Activated CD8-positive, alpha-beta memory T cell treated with anti-CD3 and anti-CD28 coated beads, Interleukin-2, amount 50 U/mL, for 48 hours (primary cell): ENCODE measurements at places on chromosomes 16 and 17.

GRCh38 chr17:41976142-41976768 lies 9.7 kb downstream of the CNP start:
- no peak for DNase-seq

GRCh38 chr17:75151930-75152329 lies 2.4 kb downstream of the JPT1 start:
- DNase-seq, result no peak

- DNase-seq, result no peak
These were observed 299.3 kb upstream of the SALL1 start for GRCh38 chr16:51450376-51450775.

DNA sequence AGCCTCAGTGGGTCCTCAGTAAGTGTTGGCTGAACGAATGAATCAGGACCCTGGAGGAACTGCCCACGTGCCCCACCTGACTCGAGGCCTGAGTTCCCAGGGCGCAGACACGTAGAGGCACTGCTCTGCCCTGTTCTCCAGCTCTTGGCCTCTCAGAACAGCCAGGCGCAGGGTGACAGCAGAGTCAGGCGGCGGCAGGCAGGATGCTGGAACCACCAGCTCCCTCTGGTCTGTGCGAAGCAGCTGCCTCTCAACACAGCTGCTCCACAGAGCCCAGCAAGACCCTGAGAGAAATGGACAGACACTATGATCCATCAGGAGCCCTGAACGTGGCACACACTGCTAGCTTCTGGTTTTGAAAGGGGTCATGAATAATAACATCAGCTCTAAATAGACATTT lies 53.1 kb upstream of the BCO1 start:
- DNase-seq, result no peak

DNA sequence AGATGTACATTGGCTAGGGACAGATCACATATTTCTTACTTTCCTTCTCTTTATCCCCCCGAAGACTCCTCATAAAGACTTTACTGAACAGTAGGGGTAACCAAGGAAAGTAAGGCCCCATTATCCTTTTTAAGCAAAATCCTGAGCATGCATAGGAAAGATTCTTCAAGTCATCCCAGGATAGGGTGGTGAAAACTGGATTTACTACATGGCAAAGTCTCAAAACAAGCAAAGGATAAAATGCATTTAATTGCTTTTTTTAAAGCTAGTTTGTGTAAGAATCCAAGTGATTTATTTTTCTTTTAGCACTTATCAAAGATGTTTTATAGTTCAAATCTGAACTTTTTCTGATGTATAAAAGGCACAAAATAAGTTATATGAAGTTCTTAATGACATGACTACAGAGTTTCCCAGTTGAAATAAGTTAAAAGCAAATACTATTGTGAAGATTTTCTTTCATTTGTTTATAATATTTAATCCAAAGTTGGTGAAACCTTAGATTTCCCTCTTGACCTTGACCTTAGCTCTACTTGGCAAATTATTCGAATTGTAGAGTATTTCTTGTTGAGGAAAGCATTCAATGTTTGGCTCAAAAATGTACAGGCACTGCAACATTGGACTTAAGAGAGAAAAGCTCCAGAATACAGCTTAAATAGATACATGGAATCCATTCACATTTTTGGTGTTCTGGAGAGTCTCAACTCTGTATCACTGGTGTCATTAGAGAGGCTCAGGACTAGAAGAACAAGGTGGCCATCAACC lies 104.3 kb downstream of the ABCA8 start:
- DNase-seq, result no peak

DNA sequence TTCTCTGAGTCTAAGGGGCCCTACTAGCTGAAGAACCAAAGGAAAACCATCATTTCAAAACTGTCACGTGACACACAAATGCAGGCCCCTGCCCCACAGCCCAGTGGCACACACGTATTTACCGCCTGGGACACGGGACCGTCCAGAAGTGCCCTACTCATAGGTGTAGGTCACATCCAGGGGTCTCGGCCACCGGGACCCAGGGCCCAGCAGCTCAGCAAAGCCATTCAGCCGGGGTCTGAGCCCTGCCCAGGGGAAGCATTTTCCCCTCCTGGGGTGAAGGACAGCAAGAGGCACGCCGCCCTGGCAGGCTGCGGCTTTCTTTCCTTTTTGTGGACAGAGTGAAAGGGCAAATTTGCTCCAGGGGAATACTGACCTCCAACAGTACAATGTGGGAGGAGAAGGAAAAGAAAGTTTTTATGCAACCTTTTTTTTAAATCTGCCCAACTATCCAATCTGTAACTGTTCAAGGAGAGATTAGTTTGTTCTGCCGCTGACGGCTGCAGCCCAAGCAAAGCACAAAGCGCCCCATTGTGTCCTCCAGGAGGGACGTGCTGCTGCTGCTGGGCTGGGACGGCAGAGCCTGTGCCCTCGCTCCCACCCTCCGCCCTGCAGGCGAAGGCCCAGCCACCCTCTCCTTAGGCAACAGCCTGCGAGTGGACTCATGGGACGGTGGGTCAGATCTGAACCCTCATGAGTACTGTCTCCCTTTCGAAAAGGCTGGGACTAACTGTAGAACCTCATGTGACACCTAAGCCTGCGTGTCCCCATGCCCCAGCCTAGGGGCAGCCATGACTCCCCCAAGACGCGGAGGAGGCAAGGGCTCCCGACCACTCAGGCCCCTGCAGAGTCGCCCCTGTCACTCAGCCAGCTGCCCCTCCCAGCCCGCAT lies 21.3 kb downstream of the SLC7A5 start:
- no peak for DNase-seq

DNA sequence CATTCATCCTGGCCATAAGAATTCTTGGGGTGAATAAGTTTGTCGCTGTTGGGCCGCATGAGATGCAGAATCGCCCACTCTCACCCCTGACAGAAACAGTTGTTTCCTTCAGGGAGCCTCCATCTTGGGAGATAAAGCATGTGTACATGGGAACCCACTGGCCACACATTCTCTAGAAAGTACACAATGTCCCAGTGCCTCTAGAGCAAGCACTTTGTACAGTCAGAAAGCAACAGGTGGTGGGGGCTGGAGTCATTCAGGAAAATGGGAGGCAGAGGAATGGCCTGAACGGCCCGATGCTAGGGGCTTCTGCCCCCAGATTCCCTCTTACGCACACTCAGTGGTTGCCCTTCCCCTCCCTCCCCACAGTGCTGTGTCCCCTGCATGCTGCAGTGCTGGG lies 16.1 kb downstream of the ACE start:
- DNase-seq, result no peak

DNA sequence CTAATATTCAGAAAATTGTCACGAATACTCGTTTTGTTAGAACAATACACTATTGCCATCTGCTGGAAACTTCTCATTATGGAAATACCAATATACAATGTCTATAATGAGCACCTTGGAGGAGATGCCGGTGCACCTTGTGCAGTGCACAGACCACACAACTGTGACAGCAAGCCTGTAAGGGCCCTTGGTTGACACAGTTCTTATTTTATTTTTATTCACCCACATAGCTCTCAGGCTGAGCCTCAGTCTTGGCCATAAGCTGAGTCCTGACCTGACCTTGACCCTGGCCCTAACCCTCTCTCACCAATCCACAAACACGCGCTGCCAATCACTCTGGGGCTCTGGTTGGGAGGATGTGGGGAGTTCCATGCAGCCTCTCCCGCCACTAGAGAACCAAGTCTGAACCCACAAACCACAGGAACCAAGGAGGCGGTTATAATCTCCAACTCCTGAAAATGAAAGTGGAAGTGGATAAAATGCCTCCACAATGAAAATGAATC lies 7.6 kb downstream of the AIPL1 start:
- DNase-seq, result peak; percentile 70

DNA sequence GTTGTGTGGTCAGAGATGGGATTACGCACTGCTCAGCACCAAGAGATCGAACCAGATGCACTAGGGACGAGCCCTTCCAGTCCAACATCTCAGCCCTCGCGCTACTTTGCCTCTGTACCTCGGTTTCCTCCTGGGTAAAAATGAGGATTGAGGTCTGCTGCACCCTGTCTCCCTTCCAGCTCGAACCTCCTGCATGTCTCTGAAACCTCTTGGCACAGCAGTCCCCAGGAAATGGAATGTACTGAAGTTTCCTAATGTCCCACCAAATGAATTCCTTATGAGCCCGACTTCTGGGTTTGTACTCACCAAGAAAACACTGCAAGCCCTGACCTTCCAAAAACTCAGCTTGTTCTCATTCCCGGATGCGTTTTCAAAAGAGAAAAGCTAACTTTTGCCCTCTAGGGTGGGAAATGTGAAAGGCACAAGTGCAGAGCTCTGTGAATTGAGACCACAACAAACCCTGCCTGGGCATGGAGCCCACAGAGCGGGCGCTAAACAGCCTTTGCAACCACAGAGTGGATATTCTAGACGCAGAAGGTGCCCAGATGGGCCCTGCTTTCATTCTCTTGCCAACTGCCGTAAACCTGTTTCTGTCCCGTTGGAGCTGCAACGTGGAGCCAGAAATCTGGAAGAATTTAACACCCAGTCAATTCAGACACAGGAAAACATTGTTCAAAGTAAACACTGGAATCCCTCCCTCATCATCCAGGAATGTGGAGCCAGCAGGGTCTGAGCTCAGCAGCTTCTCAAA lies 10.3 kb downstream of the CDRT4 start:
- no peak for DNase-seq

GRCh38 chr17:72338847-72339790 lies 218.3 kb downstream of the SOX9 start:
- DNase-seq, result no peak

GRCh38 chr16:66894948-66895688 lies 14.8 kb downstream of the PDP2 start:
- peak; percentile 73 for DNase-seq

GRCh38 chr17:50055055-50055425 lies 870 bp upstream of the ITGA3 start:
- DNase-seq, result no peak

- DNase-seq, result peak; percentile 53
These were observed 667 bp downstream of the OGFOD1 start for GRCh38 chr16:56451753-56452689.

GRCh38 chr17:17824119-17824782 lies 12.5 kb downstream of the SREBF1 start:
- no peak for DNase-seq

GRCh38 chr17:57132663-57133062 lies 47.6 kb downstream of the AKAP1 start:
- no peak for DNase-seq

DNA sequence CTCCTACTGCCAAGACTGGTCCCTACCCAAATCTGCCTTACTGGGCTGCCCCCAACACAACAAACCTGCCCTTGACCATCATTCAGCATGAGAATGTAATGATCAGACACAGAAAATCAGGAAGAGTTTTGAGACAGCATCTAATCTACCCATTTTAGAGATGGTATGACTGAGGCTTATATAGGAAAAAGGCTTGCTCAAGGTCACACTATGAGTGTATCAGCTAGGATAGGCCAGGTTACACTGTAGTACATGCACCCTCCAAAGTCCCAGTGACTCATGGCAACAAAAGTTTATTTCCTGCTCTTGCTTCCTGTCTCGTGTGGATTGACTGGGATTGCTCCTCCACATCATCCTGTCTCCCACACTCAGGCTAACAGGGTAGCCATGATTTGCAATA lies 27.9 kb downstream of the NLRC5 start:
- DNase-seq, result no peak

DNA sequence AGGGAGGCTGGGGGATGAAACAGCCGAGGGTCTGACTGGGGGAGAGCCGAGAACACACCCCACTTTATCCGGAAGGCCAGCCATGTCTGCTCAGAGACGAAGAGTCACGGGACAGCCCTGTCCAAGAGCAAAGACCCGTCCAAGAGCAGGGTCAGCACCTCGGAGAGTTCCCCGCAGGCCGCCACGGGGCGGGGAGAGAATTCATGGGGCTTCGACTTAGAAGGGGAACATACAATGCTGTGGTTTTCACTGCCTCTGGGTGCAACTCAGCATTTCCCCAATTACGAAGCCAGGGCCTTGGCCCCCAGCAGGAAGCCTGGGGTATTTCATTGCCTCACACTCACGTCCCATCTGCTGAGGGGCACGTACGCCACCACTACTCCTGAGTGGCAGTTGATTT lies 59.3 kb downstream of the JPH3 start:
- peak; percentile 69 for DNase-seq

DNA sequence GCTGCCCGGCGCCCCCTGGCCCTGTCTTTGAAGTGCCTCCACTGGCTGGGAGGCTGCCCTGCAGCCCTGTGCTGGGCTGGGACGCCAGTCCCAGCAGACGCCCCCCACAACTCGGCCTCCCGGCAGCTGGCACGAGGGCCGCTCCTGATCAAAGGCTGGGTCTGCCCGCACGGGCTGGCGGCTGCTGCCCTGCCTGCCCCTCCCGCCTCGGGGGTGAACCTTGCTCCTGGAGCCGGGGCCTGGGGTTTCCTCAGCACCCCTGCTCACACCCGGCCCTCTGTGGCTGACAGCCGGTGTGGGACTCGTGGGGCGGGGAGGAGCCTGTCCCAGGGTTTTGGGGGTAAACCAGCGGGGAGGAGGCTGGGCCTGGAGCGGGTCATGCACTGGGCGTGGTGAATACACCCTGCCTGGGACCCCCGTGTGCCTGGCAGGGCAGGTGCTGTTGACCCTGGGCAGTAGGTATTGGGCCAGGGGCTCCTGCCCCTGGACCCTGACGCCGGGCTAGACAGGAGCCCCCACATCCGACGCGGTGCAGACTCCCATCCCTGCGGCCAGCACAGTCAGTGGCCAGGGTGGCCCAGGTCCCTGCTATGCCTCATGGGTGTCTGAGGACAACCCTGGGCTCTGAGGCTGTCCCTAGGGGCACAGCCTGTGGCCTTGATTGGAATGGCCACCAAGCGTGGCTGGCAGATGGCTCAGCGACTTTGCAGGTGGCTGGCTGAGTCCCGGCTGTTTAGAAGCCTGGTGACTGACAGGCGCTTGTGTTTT lies 21.7 kb downstream of the CENPX start:
- DNase-seq, result no peak
